ENCODE measurements at places on chromosomes 1 and 21.
A peak's percentile ranks its signal among the peaks of the same experiment; 100 is the strongest.

- no peak for DNase-seq
Measured at GRCh38 chr21:46246345-46246744, 17.8 kb upstream of the LSS start.

DNA sequence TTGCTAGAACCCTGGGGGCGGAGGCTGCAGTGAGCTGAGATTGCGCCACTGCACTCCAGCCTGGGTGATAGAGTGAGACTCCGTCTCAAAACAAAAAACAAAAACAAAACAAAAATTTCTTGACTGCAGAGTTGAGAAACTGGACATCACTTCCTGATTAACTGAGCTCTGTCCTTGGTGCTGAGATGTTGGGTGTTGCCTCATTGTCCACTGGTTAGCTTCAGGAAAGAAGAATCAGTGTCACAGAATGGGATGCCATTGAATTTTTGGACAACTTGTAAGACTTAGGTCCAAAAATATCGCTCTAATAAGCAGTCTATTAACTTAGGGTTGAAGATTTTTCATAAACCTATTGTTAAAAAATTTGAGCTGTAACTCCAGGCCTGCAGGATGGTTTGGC, 23.8 kb upstream of the KCNA10 start:
- no peak for DNase-seq

- DNase-seq: no peak
Measured at GRCh38 chr1:151193304-151193703, 3.3 kb upstream of the VPS72 start.

DNA sequence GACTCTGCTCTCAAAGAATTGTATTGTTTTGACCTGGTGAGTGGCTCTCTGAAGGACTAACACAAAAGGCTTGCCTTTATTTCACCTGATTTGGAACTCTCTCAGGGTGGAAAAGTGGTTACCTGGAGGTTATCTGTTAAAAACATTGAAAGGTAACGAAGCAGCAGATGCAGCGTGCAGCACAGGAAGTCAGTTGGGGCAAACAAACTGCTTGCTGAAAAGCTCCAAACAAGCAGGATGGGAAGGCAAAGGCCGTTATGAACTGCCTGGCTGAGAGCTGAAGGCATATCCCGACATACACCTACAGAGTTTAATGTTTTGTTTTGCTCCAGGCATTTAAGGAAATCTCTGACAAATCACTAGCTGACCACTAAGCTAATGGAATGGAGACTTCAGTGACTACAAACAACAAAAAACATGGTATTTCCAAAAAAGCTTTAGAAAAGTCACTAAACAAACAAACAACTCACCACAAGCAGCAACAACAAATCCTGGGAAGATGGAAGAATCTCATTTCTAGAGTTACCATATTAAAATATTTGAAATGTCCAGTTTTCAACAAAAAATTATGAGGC, 44.3 kb upstream of the BATF3 start:
- no peak for DNase-seq

GRCh38 chr1:196180847-196181593, 427.2 kb downstream of the KCNT2 start:
- no peak for DNase-seq

DNA sequence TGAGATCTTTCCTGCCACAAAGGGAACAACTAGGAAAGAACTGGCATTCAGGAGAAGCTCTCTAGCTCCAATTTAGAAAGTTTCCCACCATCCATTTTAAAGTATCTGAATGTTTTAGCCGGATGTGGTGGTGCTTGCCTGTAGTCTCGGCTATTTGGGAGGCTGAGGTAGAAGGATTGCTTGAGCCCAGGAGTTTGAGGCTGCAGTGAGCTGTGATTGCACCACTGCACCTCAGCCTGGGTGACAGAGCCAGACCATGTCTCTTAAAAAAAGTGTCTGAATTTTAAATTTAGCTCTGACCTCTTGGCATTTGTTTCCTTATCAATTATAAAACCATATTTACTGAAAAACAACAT, 67.2 kb downstream of the RPAP2 start:
- no peak for DNase-seq

DNA sequence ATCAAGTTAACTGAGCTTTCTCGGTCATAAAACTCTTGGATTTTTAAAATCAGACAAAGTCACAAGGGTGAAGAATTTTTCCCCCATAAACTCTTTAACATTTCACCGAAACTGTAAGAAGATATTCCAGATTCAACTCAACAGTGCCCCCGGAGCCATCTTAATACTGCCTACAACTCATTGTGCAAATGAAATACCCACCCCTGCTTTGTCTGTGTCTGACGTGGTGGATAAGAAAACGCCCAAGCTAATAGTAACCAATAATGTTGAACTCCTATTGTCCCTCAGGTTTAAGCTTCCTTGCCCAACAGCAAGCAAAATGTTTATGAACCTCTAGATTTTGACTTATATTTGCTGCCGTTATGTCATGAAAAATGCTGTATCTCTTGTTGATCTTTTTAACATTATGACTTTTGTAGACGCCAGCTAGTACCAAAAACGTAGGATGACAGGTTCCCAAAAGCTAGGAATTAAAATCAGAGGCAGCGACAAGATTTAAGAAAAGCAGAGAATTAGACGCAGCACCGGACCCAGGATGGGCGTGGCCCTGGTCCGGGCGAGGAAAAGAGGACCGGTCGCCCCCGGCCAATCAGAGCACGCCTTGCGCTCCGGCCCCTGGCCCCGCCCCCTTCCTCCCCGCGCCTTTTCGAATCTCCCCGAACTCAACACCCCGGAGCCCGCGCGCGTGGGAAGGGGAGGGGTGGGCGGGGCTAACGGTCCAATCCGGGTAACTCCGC, 1.1 kb downstream of the STMN1 start:
- peak; percentile 89 for DNase-seq
